ENCODE measurements at places on chromosomes 7 and 10.

GRCh38 chr7:126803060-126803665 is 449.6 kb downstream of the GRM8 start:
- peak; percentile 72 for DNase-seq

GRCh38 chr7:2666155-2666554 is 21.8 kb upstream of the AMZ1 start:
- no peak for DNase-seq

GRCh38 chr7:98256431-98256830 is 4.4 kb upstream of the TECPR1 start:
- DNase-seq: no peak

GRCh38 chr10:60282771-60283353 is 106.8 kb downstream of the ANK3 start:
- DNase-seq: no peak

DNA sequence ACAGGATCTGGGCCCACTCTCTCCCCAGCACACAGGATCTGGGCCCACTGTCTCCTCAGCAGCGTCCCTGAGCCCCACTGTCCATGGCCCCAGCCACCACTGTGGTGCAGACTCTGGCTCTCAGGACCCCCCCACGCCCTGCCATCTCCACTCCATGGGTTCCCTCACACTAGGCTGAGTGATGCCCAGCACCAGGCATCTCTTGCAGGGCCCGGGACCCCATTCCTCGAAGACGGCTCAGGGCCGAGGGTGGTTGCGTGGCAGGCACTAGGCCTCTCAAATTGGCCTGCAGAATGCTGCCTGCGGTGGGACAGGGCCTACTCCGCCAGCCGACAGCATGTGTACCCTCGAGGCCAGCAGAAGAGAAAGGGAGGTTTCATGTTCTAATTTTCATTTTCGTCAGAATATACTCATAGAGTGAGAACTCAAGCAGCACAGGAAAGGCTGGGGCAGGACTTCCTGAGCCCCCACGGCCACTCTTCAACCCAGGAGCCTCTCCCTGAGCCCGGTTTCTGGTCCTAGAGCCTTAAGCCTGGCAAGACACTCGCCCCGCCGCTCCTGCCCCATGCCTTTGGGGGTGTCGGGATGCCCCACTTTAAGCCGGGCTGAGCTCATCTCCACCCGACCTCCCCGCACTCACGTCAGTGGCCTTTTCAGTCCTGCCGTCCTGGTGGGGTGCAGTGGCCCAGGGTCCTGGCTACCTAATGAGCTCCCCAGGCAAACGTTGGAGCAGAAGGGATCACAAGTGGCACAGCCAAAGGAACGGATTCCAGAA is 44.0 kb downstream of the PWWP2B start:
- DNase-seq: no peak

DNA sequence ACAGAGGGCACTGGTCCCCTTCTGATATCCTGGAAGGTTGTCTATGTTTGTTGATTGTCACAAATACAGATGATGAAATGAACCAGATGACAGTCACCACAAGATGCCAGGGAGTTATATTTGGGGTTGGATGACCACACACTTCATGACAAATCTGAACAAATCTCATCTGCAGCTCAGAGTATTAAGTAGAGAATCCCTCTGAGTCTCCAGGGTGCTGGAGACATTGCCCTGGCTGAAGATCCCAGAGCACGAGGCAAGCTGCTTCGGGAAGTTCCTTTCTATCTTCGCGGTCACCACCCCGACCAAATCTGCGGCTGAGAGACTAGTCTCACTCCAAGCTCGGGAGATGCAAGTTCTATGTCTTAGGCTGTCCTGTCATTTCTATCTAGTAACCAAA is 9.0 kb downstream of the DENND2A start:
- DNase-seq: no peak

- DNase-seq: no peak
These were observed 40.2 kb downstream of the PKD1L1 start for GRCh38 chr7:47907981-47908616.

DNA sequence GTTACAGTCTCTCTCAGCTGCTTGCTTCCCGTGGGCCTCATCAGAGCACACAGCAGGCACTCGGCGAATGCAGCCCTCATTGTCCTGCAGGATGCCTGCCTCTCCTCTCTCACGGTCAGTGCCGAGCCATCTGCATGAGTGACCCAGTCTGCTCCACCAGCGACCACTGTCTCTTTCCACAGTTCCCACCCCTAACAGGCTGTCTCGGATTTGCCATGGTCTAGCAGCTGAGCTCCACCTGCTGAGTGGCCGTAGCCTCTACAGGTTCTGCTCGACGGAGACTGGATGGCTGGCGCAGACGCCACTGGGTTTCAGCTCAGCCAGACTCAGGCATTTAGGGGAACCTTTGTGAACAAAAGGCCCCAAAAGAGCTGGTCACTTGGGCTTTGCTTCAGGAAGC is 209.4 kb upstream of the FOXK1 start:
- DNase-seq: no peak

- no peak for DNase-seq
These were observed 11.6 kb upstream of the TYSND1 start for GRCh38 chr10:70158113-70158512.

GRCh38 chr7:140036224-140036962 is 26.4 kb downstream of the PARP12 start:
- DNase-seq: no peak

- no peak for DNase-seq
These were observed 491 bp upstream of the SLC37A3 start for GRCh38 chr7:140398821-140399220.

DNA sequence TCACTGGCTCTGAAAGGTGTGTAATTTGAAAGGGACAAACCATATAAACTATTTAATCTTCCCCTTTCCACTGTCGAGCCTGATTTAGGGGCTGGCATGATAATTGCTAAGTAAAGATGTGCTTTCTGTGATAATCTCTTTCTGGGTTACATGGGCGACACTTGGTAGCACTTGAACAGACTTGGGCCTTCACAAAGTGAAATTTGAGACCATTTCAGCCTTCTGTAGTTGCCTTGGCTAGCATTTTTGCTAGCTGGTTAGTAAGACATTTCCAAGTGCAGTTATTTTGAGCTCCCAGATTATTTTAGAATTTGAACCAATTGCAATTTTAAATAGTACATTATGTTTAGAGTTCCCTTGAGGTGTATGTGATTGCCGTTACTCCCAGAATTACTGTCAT is 432.7 kb upstream of the GALNT17 start:
- peak; percentile 27 for DNase-seq

DNA sequence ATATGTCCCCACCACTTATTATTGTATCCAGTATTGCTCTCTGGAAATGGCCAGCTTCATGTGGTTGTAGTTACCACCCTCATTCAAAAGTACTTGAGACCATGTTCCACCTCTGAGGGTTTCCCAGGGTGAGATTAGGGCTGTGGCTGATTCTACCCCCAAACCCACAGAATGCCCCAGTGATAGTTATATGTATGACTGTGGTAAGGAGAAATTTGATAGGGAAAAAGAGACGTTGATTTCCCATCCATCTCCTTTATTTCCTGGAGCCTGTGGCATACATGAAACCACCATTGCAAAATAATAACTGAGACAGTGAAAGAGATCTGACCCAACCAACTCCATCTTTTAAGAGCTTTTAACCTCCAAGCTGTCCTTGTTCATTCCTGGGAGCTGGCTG is 25.2 kb downstream of the ARL5B start:
- no peak for DNase-seq

DNA sequence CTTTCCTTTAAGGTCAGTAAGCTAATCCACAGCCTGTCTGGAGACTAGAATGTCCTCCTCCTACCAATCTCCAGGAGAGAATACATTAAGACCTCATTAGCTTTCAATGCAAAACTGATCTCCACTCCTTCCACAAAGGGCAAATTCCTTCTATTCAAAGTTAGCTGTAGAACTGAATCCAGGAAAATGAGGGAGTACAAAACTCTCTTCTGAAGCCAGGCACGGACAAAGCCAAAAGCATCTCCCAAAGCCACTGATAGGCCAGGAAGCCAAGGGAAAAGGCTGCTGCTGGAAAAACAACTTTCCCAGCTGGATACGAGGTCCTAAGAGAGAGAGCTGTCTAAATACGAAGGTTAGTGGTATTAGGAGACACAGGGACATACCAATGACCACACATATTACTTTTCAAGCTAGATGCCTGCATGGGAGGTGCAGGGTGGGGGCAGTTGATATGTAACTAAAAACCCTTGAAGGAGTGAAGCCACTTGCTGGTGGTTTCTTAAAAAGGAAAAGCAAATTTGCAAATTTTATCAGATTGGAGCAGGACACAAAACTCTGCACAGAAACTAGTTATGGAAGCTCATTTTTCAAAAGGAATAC is 43.6 kb downstream of the MKX start:
- DNase-seq: no peak

DNA sequence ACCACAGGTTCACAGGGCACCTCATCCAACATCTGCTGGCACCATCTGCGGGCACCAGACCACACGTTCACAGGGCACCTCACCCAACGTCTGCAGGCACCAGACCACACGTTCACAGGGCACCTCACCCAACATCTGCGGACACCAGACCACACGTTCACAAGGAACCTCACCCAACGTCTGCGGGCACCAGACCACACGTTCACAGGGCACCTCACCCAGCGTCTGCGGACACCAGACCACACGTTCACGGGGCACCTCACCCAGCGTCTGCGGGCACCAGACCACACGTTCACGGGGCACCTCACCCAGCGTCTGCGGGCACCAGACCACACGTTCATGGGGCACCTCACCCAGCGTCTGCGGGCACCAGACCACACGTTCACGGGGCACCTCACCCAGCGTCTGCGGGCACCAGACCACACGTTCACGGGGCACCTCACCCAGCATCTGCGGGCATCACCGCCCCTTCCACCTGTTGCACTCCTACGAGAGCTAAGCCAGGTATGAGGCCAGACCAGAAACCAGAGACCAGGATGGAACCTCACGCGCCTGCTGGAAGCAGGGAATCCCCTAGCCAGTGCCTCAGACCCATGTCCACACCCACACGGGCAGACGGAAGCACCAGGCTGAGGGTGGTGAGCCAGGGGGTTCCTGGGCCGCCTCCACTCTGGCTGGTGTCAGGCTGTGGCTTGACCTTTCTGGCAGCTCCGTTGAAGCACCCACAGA is 182.8 kb downstream of the MAD1L1 start:
- no peak for DNase-seq

DNA sequence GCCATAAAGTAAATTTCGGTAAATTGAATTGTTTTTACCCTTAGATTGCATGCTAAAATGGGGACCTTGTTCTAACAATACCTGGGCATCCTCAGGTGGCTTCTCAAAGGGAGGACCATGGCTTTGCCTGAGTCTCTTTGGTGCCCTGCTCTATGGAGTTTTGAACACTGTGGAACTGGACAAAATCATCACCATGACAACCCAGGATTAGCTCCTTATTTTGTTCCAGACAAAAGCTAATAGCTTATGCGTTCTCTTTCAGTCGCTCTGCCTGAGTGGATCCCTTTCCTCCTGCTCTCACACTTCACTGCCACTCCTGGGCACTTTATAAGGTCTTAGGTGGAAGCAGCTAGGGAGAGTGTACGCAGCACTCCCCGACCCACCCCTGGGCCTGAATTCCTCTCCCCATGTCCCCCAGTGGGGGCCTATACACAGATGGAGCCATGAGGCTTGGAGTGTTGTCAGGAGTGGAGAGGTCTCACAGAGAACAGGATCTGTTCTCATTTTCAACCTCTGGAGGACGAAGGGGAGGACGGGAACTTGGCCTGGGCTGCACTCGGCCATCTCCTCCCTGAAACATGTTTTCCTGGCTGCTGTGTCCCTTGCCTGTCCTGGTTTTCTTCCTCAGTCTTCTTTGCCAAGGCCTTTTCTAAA is 19.0 kb downstream of the ADCYAP1R1 start:
- DNase-seq: no peak

GRCh38 chr10:71899665-71900412 is 48.8 kb upstream of the PSAP start:
- DNase-seq: no peak

- DNase-seq: no peak
These were observed 27.5 kb upstream of the ETV1 start for GRCh38 chr7:14016950-14017349.

DNA sequence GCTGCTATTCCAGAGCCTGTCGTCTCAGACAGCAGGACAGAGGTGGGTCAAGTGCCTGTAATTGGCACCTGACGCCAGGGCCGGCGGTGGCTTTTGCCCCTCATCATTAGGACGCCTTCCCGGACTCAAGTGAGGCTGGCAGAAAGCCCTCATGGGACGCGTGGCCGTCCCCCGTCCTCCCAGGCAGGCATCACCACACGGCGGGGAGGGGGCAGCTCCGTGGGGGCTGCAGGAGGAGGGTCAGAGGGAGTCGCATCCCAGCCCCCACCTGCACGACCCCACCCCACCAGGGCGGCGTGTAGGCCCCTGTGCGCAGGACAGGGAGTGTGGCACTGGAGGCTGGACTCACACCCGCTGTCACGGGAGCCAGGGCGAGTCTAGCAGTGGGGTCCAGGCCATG is 16.3 kb downstream of the CFAP46 start:
- no peak for DNase-seq

DNA sequence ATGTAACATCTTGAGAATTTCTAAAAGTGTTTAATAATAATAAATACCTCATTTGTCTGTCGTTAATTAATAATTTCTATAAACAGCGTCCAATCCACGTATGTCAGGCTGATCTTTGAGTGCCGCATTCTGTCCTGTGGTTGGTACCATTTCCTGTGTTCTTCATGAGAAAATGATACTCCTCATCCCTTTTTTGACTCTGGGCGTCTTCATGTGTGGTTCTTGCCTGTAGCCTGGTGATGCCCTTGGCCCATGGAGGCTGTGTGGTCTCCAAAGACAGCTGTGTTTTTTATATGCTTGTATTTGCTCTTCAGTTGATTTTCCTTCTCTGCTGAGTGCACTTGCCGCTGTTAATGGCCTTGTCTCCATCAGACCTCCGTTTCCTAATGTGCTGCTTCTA is 31.5 kb downstream of the GLRX3 start:
- no peak for DNase-seq

DNA sequence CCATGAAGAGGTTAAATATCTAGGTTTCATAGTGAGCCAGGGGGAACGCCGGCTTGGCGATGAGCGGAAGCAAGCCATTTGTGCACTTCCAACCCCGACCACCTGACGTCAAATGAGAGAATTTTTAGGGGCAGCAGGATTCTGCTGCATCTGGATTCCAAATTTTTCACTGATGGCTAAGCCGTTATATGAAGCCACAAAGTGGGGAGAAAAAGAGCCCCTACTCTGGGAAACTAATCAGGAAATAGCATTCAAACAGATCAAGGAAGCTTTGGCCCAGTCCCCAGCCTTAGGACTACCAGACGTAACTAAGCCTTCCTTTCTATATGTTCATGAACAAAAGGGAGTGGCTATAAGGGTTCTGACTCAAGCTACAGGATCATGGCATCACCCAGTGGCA is 12.9 kb upstream of the ADCK2 start:
- DNase-seq: no peak

- DNase-seq: no peak
These were observed 58.9 kb downstream of the NAMPT start for GRCh38 chr7:106225856-106226255.

GRCh38 chr10:99449023-99449422 is 18.6 kb upstream of the GOT1 start:
- DNase-seq: no peak

DNA sequence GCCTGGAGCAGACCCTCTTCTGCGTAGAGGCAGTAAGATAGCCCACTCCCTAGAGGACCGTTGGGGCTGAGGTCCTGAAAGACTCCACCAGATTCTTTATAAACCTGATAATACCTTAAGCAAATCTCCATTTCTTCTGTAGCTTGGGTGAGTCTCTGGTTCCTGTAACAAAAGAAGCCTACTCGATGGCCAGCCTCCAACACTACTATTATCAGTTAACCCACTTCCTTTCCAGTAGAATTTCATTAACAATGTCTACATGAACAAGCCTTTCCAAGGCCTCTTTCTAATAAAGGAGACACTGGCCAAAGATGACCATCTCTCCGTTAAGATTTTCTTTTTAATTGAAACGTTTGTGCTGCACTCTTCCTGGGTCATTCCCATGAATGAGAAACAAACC is 201.7 kb upstream of the KCTD7 start:
- DNase-seq: no peak

All from NCI-H1105 treated with DMSO at 0.1 percent for 48 hours (cell line).